ENCODE measurements at places on chromosomes 16 and 17.

DNA sequence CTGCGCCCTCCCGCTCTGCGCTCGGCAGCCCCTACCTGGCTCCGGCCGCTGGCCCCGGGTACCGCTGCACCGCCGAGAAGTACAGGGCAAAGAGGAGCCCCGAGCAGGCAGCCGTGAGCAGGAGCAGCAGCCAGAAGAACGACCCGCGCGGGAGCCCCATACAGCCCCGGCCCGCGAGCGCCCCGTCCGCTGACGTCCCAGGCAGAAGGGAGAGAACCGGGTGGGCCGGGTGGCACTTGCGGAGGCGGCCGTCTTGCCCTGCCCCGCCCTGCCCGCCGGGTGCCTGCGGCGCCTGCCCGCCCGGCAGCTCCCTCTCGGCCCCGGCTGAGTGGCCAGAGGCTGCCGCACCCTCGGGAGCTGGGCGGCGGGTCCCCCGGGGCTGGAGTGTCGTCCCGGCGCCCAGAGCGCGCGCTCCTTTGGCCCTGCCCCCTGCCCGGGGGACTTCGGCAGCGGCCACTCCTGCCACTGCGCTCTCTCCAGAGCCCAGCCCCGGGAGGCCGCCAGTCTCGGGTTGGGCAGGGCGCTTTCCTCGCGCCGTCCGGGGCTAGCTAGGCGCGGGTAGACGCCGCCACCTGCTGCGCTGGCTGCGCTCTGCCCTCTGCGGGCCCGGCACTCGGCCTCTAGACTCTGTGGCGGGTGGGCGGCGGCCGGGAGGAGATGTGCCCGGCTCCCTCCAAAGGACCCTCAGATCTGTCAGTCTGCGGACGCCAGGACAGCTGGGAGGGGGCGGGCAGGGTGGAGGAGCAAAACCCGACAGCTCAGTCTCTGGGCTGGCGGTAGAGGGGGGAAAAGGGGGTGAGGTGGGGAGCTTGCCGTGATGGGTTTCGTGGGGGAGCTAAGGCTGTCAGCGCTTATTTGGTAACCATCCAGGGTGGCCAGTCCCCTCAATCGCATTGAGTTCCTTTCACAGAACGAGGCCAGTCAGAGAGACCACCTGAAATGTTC, at the start of gene ST6GALNAC2:
Gene ST6GALNAC2 (minus strand): TSS at position 212 of the 945 bp plus-strand sequence. CDS start 52 bp downstream, at position 160.
- DNase-seq, result peak; percentile 59

- DNase-seq, result no peak
Observed at GRCh38 chr16:84579936-84580335, 37.9 kb downstream of the COTL1 start.

DNA sequence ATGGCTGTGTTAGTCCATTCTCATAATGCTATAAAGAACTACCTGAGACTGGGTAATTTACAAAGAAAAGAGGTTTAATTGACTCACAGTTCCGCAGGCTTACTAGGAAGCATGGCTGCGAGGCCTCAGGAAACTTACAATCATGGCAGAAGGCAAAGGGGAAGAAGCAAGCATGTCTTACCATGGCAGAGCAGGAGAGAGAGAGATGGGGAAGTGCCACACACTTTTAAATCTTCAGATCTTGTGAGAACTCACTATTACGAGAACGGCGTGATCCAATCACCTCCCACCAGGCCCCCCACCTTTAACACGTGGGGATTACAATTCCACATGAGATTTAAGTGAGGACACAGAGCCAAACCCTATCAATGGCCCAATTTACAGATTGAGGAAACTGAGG, 96.5 kb downstream of the SDK2 start:
- DNase-seq, result no peak

DNA sequence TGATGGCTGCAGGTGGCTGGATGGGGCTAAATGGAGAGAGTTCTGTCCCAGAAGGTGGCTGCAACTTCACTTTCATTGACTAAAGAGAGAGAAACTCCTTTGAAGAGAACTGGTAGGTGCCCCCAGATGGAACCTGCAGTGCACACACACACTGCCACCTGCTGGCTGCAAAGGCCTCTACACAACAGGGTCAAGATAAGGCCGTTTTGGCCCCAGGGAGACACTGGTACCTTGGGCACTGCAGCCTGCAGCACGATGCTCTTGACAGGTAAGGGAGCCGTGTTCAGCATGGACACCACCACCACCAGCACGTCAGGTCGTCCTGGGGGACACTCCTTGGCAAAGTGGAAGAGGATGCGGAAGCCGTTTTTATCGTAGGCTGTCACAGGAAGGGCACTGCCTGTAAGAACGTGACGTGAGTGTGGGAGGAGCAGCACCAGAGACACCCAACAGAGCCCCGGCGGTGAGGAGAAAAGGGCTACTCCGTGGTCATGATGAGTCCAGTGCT, 22.7 kb downstream of the GGA3 start:
- DNase-seq, result peak; percentile 89

- DNase-seq, result no peak
Observed at GRCh38 chr17:39600997-39601597, 6.6 kb downstream of the NEUROD2 start.

GRCh38 chr16:83095941-83096692, 469.3 kb downstream of the CDH13 start:
- no peak for DNase-seq

DNA sequence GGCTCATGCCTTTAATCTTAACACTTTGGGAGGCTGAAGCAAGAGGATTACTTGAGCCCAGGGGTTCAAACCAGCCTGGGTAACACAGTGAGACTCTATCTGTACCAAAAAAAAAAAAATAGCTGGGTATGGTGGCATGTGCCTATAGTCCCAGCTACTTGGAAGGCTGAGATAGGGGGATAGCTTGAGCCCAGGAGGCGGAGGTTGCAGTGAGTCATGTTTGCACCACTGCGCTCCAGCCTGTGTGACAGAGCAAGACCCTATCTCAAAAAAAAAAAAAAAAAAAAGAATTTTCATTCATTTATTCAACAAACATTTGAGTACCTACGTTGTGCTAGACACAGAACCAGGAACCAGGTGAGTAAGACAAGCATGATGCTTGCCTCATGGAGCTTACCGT, 73.6 kb upstream of the MRTFB start:
- DNase-seq, result no peak

DNA sequence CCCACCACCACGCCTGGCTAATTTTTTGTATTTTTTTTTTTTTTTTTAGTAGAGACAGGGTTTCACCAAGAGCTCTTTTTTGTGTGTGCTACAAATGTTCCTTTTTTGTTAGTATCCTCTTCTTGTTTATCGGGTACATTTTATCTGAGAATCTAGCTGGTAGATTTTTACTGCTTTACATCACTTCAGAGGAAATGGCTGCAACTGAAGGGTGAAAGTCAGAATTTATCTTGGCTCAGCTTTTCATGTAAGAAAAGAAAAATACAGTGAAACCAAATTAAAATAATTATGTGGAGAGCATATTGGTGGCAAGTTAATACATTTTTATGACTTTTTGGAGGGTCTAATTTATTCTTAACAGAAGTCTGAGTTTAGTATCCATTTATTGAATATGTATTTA, 26.0 kb downstream of the CBFB start:
- DNase-seq, result no peak

- DNase-seq, result no peak
Observed at GRCh38 chr16:28524681-28525171, 14.0 kb downstream of the NUPR1 start.

DNA sequence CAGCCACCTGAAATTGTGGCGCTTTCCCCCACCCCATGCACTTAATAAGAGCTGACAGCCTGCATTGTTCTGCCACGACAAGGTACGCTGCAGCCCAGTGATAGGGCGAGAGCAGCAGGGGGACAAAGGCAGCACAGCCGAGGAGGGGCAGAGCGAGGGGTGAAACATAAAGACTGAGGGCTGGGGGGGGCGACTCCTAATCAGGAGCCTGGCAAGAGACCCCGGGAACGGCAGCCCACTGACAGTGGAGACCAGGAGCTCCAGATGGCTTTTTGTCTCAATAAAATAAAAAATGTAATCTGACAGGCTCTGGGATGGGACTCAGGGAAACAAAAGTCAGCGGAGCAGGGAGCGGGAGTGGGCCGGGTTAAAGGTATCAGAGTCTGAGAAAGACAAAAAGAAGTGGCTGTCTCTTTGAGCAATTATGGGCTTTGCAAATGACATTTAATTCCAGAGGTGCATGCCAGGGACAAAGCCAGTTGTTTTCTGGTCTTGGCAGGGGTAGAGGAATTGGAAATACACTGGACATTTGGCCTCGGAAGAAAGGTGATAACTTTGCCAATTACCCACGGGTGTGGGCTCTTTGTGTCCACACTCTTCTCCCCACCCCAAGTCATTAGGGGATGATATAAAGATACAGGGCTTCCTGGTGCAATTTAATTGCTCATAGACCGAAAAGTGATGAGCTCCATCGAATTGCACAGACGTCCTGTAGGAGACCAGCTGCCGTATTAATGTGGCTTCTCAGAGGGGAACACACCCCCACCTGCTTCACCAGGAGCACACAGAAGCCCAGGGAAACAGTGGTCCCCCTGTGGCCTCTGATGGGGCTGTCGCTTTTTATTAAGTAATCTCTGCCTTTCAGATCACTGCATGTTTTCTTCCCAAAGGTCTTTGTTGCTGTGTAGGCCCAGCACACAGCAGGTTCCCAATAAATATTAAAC, 17.6 kb upstream of the CCDC182 start:
- DNase-seq, result no peak

DNA sequence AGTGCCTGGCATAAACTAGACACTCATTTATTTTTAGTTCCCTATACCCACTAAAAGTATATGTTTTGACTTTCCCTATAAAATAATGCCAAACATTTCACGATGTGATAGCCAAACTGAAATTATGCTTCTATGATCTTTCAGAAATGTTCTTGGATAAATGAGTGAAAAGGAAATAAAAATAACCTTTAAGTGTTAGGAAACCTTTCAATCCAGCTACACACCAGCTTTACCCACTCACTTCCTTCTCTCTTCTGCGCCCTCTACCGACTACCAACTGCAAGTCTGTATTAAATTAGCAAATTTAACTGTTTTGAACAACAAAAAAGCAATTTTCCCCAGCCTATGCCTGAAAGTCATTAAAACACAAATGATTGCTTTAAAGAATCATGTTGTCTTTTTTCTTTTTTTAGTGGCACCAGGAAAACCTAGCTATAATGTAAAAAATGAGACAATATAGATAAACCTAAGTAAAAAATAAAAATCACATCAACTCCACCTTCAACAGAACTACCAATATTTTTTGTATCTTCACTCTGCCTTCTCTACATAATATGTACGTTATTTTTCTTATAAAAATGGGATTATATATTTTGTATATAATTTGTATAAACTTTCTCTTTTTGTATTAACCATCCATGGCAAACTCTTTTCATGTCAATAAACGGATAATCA, 13.2 kb upstream of the TMEM100 start:
- DNase-seq, result peak; percentile 30

GRCh38 chr16:2046893-2047329, 723 bp downstream of the NTHL1 start:
- no peak for DNase-seq

DNA sequence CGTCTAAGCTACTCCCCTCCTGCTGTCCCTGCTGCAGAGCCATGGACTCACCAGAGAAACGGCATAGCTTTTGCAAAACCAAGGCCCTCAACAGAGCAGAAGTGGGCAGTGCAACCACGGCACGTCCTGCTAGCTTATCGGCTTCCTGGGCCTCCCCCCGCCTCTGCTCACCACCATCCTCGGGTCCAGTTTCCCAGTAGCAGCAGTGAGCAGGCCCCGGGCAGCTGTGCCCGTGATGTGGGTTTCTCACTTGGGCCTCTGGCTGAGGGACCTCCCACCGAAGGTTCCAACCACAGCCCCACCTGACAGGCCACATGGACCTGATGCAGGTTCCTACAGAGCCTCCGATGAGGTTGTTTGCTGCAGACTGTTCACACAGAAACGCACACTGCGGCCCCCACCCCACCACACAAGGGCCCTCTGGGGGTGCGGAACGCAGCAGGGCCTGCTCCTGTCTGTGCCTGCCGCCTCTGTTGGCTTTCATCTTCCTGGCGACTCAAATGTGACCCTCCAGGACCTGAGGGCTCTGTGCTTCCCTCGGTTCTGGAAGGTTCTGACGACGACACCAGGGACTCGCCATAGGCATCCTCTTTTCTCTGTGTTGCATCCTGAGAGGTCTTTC, 24.8 kb downstream of the PDIA2 start:
- DNase-seq, result no peak

DNA sequence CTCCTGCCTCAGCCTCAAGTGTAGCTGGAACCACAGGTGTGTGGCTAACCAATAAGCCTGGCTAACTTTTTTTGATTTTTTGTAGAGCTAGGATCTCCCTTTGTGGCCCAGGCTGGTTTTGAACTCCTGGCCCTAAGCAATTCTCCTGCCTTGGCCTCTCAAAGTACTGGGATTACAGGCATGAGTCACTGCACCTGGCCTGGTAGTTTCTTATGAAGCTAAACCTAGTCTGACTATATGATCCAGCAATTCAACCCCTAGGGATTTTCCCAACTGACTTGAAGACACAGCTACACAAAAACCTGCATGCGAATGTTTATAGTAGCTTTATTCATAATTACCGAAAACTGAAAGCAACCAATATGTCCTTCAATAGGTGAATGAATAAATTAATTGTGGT, 176.2 kb upstream of the IRX3 start:
- DNase-seq, result no peak

DNA sequence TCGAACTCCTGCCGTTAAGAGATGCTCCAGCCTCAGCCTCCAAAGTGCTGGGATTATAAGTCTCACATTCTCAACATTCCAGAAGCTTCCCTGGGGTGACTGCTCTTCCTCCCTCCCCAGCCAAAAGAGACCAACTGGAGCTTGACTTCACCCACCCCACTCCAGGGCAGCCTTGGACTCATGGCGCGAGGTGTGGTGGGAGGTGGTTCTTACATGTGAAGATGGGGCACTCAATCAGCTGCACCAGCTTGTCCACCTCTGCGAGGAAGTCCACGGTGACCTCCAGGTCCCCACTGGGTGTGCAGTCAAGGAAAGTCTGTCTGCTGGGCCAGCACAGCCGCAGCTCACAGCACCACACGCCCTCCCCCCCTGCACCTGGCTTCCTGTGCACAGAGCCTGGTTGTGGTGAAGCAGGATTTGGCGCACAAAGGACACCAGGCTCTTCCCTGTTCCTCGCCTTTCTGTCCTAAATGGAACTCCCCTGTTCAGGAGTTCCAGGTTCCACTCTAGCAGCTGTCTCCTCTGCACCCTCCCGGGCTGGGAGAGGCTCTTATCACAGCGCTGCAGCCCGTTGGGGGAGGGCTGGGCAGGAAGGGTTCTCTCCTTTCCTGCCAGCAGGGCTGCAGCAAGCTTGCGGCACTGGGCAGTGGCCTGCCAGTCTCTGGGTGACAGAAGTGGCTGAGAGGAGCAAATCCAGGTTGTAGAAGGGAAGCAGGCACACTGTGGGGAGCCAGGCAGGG, 9.6 kb upstream of the MTSS2 start:
- DNase-seq, result peak; percentile 56

Measured in A549 (cell line).